ENCODE measurements at places on chromosomes 11 and 22.

- DNase-seq = no peak
These were observed 60.0 kb downstream of the BTG4 start for GRCh38 chr11:111452146-111452545.

- no peak for DNase-seq
These were observed 1.1 kb downstream of the PRDX5 start for GRCh38 chr11:64318766-64319761.

DNA sequence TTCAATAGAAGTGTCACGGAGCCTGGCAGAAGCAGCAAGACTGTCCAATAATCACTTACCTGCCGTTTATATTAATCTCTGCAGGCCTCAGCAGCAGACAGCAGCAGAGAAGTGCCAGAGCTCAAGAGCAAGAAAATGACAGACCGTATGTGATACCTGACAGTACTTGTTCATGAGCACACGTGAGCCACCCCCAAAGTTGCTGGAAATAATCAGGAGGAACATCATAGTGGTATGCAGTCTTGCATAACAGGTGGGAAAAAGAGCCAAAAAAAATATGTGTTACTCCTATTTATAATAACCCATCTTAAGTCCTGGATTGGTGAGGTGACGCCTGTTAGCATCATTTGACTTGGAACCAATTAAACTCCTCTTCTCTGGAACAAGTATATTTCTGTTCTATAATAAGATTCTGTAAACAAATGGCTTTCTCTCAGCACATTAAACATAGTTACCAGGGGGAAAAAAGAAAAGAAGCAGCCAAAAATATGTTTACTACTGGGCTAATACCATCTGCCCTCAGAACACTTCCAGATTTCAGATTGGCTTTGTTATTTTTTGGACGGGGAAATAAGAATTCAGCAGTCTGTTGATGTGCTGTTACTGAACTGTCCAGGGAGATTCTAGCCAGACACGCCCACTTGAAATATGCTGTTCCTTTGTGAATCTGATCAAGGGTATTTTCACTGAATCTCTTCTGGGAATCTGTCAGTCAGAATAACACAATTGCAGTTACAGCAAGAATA, 7.9 kb upstream of the SLN start:
- DNase-seq = no peak

- DNase-seq = no peak
These were observed 22.9 kb downstream of the ASCL2 start for GRCh38 chr11:2247496-2247895.

GRCh38 chr22:50674606-50675552, 2.3 kb downstream of the SHANK3 start:
- peak; percentile 9 for DNase-seq

GRCh38 chr11:65357856-65358356, 3.4 kb downstream of the TIGD3 start:
- DNase-seq = no peak

DNA sequence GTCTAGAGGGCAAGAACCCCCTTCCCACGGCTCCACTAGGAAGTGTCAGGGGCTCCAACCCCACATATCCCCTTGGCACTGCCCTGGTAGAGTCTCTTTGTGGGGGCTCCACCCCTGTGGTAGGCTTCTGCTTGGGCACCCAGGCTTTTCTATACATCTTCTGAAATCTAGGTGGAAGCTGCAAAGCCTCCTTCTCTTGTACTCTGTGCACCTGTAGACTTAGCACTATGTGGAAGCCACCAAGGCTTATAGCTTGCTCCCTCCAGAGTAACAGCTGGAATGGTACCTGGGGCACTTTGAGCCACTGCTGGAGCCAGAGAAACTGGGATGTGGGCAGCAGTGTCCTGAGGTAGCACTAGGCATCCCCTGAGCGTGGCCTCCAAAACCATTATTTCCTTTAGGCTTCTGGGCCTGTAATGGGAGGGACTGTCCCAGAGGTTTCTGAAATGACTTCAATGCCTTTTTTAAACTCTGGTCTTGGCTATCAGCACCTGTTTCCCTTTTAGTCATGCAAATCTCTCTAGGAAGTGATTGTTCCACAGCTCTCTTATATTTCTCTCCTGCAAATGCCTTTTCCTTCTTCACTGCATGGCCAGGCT, 68.4 kb downstream of the TRAF6 start:
- no peak for DNase-seq

DNA sequence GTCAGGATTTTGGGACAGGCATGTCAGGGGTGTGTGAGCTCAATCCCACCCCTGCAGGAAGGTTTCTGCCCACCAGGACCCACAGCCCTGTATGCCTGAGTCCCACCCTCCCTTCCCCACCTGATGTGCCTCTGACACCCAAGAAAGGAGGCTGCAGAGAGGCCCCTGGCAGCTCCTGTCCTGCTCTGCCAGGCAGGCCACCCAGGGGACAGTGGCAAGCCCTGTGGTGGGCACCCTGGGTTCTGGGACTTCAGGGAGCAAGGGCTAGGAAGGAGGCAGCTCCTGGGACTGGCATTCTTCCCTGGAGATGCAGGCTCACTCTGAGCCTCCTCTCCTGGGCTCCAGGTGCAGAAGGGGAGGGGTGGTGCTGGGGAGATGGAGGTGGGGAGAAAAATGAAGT, 234.5 kb upstream of the B3GAT1 start:
- no peak for DNase-seq

Data from CD4-positive, alpha-beta T cell treated with Interferon alpha-2 for 1 hour (primary cell).